ENCODE measurements at places on chromosomes 7 and 10.

GRCh38 chr7:773622-773915, 46.5 kb upstream of the PRKAR1B start:
- DNase-seq = no peak

GRCh38 chr10:119103903-119104653, at the start of gene DENND10:
Gene DENND10, plus strand, starts transcription at chr10:119104113. Its CDS starts 30 bp downstream, at chr10:119104143.
- peak; percentile 99 for DNase-seq

- DNase-seq = no peak
Measured at GRCh38 chr10:122311716-122312115, 40.6 kb downstream of the BTBD16 start.

GRCh38 chr10:53453196-53453595, 680.6 kb upstream of the MBL2 start:
- no peak for DNase-seq

GRCh38 chr10:132648072-132648850, 110.7 kb downstream of the INPP5A start:
- DNase-seq = no peak

GRCh38 chr7:70598976-70599375, 533.0 kb upstream of the GALNT17 start:
- peak; percentile 90 for DNase-seq

DNA sequence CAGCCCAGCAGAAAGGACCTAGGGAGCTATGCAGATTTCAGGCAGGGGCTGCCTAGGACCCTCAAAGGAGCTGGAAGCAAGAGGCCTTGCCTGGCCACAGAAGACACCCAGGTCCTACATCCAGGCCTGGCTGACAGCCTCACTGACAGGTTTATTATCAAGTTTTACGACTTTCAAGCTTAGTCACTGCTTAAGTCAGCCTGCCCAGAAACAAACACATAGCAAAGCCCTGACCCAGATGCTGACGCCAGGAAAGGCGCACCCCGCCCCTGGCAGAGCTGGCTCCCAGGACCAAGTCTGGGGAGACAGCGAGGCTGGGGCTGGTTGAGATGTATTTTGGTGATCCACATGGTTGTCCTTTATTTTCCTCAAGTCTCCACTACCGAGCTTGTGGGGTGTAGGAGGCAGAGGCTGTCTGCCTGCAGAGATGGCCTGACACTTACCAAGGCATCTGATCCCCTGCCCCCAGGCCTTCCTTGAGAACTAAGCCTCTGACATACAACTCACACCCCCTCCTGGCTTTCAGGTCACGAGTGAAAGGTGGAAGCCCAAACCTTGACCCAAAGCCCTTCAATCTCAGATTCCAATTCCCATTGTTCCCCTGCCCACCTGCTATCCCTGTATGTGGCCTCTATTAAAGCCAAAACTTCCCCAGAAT, 80.7 kb upstream of the EMX2 start:
- peak; percentile 96 for DNase-seq

GRCh38 chr10:78547397-78547796, 513.7 kb downstream of the RPS24 start:
- no peak for DNase-seq

DNA sequence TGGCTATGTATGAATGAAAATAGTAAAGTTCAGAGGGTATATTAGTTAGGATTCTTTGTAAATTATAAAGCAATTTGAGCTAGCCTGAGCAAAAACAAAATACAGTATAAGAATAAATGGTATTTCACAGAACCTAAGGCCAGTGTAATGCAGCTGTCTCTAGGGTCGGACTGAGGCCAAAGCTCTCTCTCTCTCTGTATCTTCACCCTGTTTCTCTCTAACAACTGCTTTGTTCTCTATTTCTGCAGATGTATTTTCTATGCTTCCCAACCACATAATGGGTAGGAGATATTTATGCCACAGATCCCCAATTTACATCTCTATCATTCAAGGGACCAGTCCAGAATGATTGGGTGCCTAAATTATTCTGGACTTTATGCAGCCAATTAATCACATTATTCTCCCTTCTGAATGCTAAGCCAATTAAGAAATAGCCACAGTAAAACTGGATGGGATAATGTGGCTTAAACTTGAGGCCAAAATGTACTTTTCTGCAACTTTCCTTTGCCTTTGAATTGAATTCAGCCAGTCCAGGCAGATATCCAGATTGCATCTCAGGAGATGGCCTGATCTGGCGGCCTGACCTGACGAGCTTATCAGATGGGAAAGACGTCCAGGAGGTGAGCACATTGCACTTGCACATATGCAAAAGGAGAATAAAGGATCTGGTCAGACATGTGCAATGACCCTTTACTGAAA, 24.6 kb upstream of the IMMP2L start:
- no peak for DNase-seq

GRCh38 chr10:120039826-120040225, 147.3 kb downstream of the SEC23IP start:
- no peak for DNase-seq

DNA sequence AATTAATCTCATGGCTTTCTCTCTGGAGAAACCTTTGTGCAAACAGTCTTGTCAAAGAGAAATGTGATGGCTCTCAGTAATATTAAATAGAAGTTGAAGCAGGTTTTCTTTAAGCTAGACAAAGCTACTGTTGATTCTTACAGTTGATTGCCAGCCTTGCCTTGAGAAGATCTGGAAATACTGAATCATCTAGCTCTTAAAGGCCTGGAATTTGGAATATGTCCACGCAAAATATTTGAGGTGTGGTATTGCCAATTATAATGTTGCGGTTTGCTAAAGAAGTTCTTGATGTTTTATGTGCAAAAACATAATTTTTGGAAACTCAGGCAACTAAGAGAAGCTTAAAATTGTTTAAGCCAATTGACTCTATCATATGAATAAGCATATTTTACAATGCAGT, 371.9 kb downstream of the PHF14 start:
- DNase-seq = no peak

- DNase-seq = peak; percentile 4
Measured at GRCh38 chr7:114047889-114048288, 129.1 kb upstream of the PPP1R3A start.

- DNase-seq = no peak
Measured at GRCh38 chr10:49168171-49168540, 20.0 kb downstream of the TMEM273 start.

GRCh38 chr10:69866688-69867461, 65.2 kb downstream of the COL13A1 start:
- DNase-seq = no peak

DNA sequence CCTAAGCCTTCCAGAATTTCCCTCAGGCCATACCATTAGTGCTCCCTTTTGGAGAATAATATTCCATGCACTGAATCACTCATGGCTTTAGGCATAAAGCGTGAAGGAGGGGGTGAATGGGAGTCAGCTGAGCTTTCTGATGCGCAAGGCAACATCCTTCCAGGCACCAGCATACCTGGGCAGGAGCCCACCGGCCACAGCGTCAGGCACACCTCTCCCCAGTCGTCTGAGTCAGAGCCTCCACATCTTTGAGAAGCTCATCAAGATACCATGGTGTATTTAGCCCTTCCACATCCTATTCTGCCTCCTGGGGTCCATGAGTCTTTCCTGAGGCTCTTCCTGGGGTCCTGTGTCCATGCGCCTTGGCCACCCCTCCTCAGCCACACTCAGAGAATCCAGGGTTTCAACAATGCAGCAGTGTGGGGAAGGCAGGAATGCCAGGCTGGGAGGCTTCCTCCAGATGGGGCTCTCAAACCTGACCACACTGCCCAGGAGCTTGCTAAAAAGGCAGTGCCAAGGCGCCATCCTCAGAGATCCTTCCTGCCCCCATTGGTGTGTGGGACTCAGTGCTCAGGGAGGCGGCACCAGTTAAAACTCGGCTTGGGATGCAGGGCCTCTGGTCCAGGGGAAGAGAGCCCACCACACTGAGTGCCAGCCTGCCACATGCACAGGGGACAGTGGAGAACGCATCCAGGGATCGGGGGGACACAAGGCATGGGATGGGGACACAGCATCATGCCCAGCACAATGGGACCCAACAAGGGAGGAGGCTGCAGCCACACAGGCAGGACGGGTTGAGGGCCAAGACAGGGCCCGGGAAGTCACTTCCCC, 31.6 kb downstream of the RASGEF1A start:
- no peak for DNase-seq

- DNase-seq = peak; percentile 92
Measured at GRCh38 chr10:124049484-124049883, 43.9 kb downstream of the CHST15 start.

GRCh38 chr10:98125940-98126631, 8.4 kb upstream of the R3HCC1L start:
- DNase-seq = no peak

DNA sequence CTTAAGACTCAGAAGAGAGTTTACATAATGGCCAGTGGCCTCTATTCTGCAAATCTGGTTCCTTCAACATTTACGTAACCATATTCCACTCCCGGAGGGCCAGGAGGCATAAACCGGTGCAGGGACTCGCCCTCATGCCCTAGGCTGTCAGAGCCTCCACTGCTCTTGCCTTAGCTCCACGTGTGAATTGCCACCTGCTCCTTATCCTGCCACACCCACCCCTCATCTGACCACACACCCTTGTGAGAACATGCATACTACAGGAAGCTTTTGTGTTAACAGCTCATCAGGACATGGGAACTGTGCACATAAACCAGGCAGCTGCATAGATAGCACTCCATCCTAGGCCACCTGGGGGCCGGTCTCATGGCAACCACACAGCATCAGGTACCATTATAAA, 146.7 kb upstream of the PFKP start:
- DNase-seq = no peak

DNA sequence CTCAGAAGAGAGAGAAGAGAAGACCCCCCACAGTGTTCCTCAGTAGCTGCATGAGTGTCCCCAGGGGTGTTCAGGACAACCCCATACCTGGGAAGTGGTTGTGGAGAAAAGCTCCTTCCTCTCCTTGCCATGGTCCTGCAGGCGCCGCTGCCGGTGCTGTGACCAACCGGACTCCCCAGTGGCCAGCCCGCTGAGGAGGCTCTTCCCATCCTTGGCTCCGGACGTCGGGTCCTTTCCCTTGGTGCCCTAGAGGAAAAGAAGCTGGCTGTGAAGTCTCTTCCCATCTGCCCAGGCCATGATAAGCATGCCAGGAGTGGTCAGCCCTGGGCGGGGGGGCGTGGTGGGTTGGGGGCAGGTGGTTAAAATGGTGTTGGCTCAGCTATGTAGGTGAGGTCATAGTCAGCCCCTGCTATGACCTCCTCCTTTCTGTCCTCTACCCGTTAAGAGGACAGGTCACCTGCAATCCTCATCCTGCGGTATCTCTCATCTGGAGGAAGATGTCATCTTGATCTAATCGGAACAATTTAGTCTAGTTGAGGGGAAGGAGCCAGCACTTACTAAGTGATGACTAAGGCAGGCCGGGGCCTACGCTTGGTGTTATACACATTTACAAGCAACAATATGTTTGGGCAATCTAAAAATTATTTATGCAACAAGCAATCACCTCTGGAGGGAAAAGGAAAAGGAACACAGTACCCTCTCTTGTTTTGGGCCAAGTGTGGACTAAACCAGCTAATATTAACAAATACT, 13.2 kb downstream of the WDR91 start:
- no peak for DNase-seq

- DNase-seq = no peak
Measured at GRCh38 chr7:127792528-127793342, 140.7 kb downstream of the SND1 start.

DNA sequence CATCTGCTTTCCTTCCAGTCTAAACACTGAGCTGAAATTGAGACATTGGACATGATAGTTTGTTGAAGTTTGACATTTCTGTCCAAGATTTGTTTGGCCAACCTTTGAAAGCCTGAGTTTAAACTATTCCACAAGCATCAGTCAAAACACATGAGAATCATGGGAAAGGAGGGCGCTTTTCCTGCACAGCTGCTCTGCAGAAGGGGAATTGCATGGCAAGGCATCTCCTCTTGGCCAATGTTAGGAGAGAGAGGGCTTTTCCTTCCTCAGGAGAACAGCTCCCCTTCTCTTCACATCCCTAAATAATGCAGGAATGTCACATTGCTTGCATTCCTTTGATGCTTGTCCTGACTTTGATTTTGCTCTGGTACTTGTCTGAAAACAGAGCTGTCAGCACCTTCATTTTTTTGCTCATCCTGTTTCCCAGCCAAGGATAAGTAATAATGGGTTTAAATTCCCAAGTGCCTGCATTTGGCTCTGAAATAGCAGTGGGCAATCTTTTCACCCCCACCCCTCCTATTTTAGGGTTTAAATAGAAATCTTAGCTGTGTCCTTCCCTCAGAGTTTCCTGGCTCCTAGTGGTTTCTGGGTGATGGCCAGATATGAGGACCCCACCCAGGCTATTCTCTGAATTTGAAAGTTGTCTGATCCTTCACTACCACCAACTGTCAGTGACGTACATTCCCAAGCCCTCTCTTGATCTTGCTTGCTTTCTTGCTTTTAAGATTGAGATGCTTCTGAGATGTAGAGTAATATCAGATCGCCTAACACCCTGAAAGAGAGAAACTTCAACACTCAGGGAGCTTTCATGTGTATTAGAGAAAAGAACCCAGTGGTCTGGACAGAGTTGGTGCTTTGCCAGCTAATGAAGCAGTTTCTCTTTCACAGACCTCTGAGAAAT, 75.2 kb upstream of the NPVF start:
- no peak for DNase-seq

GRCh38 chr7:46011501-46011900, 90.4 kb upstream of the IGFBP3 start:
- DNase-seq = no peak

GRCh38 chr10:78903341-78903940, 165.3 kb upstream of the ZMIZ1 start:
- no peak for DNase-seq

Measured in RWPE1 (cell line).